Thoracic aorta (tissue), 2 donors: ENCODE measurements at places on chromosomes 11 and 22.
A peak's percentile ranks its signal among the peaks of the same experiment; 100 is the strongest.

GRCh38 chr11:67544616-67545242 lies 21.5 kb upstream of the CABP2 start:
- no peak for DNase-seq

DNA sequence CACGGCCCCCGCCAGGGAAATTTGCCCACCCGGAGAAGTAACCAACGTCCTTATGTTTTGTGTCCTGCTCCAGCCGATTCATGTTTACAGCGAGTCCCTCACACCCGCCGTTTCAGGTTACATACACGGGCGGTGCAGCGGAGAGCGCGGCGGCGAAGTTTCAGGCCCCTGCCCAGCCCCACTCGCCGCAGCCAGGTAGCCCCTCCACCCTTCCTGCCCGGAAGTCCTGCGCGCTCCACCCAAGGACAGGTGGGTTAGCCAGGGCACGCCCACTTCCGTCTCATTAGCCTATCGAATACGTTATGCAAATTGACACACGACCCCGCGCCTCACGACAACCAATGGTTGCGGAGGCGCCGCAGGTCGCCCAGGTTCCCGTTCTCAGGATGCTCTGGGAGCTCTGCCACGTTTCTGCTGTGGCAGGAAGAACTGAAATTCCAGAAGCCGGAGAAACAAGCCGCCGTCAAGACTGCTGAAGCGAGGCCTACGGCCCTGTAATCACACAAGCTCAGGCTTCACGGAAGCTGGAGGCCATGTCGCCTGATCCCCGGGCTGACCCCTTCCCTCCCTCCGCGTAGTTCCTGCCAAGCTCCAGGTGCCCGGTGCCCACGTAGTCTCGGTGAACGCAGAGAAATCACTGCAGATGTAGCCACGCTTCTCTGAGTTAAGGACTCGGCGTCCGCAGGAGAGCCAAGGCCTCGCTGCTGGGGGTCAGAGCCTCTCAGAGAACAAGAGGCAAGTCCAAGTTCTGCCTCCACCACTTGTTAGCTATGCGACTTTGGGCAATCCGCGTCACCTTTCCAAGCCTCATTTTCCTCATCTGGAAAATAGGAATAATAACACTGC lies 22.4 kb upstream of the MYH9 start:
- DNase-seq = peak; percentile 18

DNA sequence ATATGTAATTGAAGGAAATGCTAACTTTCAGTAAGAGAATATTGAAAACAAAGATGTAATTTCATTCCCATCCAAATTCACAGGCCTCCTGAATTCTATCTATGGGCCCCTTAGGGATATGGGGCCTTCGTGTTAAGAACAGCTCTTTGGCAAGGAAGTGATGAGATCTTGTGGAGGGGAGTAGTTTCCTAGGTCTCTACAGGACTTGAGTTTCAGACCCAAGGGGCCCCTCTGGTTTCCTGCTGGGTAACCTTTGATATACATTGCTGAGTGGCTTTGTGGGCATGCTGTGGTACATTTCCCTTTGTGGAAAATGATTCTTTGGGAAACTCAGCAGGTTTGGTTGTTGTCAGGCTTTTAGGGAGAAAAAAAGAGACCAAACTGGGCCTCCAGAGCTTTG lies 6.2 kb downstream of the STIM1 start:
- no peak for DNase-seq

DNA sequence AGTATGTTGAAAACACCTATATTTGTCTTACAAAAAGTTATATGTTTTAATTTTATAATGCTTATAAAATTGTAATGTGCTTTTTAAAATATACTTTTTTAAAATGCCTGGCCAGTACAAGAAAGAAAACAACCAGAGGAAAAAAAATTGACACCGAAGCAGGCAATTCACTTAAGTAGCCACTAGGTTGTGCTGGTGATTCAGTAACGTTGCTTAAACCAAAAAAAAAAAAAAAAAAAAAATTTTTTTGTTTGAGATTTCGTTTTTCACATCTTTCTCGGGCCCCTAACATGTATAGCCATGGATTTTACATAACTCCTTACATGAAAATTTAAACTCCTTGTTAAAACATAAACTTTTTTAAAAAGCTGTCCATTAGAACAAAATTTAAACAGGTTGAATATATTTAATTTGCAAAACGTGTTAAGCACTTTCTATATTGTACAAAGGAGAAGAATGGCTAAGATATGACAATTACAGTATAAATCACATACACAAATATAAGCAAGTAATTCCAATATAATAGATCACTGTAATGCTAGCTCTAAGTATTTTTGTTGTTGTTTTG lies 9.2 kb downstream of the OR8B4 start:
- no peak for DNase-seq

GRCh38 chr22:37219533-37219932 lies 7.3 kb upstream of the SSTR3 start:
- no peak for DNase-seq

GRCh38 chr11:18239655-18240054 lies 3.1 kb upstream of the SAA4 start:
- no peak for DNase-seq

DNA sequence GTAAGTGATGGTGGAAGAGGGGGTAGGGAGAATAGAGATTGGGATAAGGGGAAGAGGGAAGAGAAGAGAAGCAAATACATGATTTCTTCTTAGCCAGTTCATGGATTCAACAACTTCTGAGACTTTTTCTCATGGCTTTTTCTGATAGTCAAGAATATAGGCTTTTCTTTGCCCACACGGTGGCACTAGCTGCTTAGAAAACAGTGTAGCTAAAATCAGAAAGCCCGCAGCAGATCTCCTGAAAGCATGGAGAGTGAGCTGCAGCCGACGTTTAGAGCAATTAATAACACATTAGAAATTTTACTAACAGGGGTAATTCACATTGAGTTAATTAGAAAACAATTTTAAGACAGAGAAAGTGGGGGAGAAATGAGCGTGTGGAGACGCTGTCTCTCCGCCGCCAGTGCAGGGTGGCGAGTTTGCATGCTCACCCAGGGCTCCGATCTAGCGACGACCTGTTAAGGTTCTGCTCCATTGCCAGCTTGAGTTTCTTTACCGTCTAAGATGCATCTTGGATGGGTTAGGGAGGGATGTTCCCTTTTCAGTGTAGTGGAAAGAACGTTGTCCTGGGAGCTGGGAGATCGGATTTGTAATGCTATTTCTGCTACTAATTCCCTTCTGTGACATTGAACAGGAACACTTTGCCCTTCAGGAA lies 3.3 kb upstream of the RAG1 start:
- DNase-seq = no peak

- no peak for DNase-seq
Measured at GRCh38 chr11:2304506-2305139, 2.8 kb downstream of the TSPAN32 start.
